ENCODE measurements at places on chromosomes 7 and 10.

GRCh38 chr7:138863931-138864330, 65.9 kb upstream of the ATP6V0A4 start:
- DNase-seq = no peak

- DNase-seq = no peak
Observed at GRCh38 chr10:24993237-24993958, 22.6 kb downstream of the ENKUR start.

DNA sequence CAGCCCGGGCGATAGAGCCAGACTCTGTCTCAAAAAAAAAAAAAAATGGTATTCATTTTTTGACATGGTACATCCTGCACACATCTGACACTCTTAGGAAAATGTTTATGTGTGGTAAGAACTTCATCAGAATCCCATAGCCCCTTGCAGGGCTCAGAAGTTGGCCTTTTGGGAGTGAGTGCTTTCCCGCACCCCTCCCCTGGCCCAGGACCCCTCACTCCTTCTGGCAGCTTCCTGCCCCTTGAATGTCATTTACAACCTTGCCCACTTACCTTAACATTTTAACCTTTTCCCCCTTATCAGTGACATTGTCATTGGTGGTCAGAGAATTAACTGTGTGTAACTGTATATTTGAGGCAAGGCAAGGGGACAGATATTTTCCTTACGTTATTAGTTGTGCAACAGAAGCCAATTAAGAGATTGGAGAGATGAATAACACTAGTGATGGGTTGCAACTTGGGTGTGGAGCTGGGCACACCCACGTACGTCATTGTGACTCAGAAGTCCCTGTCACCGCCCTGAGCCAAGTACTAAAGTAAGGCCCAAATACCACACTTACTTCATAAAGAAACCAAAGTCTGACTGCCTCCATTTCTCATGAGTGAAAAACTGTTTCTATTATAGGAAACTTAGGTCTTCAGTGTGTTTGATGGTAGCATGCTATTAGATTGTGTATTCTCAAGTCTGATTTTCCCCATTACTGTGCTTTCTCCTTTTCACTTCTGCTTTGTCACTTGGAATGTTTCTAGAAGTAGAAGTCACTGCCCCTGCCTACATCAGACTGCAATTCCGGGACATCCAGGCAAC, 31.6 kb downstream of the OGDH start:
- no peak for DNase-seq

DNA sequence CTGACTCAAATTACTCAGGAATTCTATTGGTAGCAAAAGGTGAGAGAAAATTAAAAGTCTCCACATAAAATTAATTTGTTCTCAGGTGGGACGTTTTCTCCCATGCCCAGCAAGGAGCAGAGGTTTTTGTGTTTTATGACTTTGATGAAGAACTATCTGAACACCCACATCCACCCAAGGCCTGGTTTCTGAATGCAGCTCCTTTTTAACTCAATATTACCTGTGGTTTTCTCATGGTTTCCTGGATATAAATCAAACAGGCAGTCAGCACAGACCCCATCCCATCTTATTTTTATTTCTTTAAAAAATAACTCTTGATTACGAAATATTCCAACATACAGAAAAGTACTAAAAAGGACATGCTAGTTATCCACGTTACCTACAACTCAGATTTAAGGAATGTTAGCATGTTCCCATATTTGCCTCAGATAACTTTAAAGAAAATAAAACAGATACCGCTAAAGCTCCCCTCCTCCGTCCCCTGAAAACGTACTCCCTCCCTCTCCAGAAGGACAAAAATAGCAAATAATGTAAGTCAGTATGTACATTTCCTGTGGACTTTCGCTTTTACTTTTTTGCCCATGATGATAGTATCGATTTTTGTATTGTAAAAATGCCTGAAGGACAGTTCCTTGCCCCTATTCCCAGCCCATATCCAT, 43.4 kb downstream of the GLI3 start:
- no peak for DNase-seq

Data from sciatic nerve (tissue), 2 donors.